ENCODE measurements at places on chromosomes 13 and 19.

DNA sequence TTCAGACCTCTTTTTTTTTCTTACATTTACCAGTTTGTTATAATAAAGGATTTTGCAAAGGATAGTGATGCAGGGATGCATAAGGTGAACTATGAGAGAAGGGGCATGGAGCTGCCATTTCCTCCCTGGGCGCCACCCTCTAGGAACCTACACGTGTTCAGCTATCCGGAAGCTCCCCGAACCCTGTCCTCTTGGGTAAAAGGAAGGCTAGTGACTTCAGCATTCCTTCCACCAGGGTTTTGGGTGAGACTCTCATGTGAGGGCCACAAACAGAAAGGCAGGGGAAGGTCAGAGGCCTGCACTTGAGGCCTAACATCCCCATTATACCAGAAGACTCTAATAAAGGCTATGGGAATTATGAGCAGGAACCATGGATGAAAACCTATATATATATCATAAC, 57.3 kb downstream of the IFT88 start:
- no peaks in the 10 kb centered on the region for H3K27me3 ChIP-seq
- H3K36me3 ChIP-seq: peaks cover 12% of the 10 kb centered on the region
- no peak for DNase-seq
- no peak overlapping the region for H3K27ac ChIP-seq

DNA sequence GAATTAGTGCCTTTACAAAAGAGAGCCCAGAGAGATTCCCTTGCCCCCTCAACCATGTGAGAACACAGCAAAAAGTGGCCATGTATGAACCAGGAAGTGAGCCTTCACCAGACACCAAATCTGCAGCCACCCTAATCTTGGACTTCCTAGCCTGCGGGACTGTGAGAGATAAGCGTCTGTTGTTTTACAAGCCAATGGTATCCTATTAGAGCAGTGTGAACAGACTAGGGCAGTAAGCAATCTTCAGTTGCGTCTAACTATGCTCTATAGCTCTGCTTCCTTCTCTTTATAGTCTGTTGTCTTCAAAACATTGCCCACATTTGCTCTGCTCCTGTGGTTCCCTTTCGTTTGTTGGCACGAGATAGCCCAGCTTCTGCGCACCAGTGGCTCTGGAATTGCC, 109.5 kb upstream of the FNDC3A start:
- peaks cover 3% of the 10 kb centered on the region for H3K36me3 ChIP-seq
- no peaks in the 10 kb centered on the region for H3K4me1 ChIP-seq
- H3K27me3 ChIP-seq: no peaks in the 10 kb centered on the region

- H3K4me3 ChIP-seq: no peak overlapping the region
- peaks cover 31% of the 10 kb centered on the region for H3K4me1 ChIP-seq
These were observed 100.9 kb downstream of the FOXO1 start for GRCh38 chr13:40565282-40566148.

- no peaks in the 10 kb centered on the region for H3K27me3 ChIP-seq
- no peak overlapping the region for H3K4me3 ChIP-seq
- H3K36me3 ChIP-seq: no peaks in the 10 kb centered on the region
- DNase-seq: no peak
These were observed 116.6 kb downstream of the PCDH17 start for GRCh38 chr13:57748096-57748495.

GRCh38 chr13:102291587-102292218, 110.1 kb downstream of the FGF14 start:
- H3K27ac ChIP-seq: no peak overlapping the region
- H3K36me3 ChIP-seq: no peaks in the 10 kb centered on the region
- no peaks in the 10 kb centered on the region for H3K27me3 ChIP-seq
- no peak for DNase-seq

All from activated CD8-positive, alpha-beta memory T cell treated with anti-CD3 and anti-CD28 coated beads, Interleukin-2, amount 10 ng/mL, durations not matched to agents 7 days and 5 days (primary cell).